SK-MEL-5 (cell line): ENCODE measurements at places on chromosomes 5 and 9.

- no peak for DNase-seq
Observed at GRCh38 chr9:89138463-89139390, 39.9 kb downstream of the SHC3 start.

DNA sequence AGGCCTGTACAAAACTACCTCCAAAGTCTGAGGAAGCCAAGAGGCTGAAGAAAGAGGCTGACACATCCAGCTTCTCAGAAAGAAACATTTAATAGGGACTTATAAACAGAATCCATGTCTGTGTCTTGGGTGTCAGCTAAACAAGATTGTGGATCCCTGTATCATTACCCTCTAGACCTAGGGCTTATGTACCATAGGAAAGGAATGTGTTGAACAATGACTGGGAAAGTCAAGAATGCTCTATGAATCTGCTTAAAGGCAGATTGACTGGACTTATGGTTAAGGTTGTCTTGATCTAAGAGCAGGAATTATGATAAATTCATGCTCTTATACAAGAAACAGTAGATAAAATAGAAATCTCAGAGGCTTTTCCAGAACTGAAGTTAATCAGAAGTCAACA lies 335.7 kb upstream of the RPS23 start:
- DNase-seq = no peak

DNA sequence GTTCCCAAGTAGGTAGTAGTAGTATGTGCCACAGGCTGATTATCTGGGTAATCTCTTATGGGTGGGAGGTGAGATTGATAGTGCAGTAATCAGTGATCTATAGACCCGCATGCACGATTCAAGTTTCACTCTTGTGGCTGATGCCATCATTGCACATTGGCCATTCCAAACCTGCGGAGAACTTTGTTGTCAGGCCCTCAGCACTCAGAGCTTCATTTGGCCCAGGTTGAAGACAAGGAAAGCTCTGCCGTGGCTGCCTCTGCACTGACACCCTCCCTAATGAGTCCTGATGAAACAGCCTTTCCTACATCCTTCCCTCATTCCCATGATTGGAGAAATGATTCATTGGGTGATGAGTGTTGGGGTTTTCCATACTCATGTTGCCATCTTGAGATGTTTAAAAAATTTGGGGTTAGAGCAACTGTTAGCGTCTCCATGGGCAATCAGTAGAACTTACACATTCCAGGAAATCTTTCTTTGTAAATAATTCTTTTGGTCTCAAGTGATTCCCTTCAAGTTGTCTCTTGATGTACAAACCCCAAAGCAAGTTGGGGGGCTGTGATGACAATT lies 22.9 kb downstream of the PROP1 start:
- DNase-seq = no peak

- DNase-seq = peak; percentile 62
Observed at GRCh38 chr9:94084314-94084713, at the start of gene PTPDC1. Gene PTPDC1 (plus strand): TSS chr9:94084464. CDS start chr9:94084531, 67 bp downstream.

DNA sequence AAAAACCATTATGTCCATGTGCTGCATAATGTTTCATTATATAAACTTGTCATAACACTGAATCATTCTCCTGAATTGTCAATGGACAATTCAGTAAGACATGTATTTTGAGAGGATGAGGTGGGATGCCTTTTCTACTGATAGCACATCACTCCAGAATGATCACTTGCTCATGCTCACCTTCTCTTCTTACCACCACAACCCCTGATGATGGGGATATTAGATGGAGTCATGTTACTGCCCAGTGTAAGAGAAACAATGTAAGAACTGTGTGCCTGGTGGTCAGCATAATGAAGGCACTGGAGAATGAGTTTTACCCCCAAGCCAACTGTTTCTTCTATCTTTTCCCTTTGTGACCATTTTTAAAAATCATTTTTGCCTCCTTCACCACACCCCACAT lies 198.8 kb downstream of the ADAMTSL1 start:
- DNase-seq = no peak
